ENCODE measurements at places on chromosomes 3 and 15.
A peak's percentile ranks its signal among the peaks of the same experiment; 100 is the strongest.

DNA sequence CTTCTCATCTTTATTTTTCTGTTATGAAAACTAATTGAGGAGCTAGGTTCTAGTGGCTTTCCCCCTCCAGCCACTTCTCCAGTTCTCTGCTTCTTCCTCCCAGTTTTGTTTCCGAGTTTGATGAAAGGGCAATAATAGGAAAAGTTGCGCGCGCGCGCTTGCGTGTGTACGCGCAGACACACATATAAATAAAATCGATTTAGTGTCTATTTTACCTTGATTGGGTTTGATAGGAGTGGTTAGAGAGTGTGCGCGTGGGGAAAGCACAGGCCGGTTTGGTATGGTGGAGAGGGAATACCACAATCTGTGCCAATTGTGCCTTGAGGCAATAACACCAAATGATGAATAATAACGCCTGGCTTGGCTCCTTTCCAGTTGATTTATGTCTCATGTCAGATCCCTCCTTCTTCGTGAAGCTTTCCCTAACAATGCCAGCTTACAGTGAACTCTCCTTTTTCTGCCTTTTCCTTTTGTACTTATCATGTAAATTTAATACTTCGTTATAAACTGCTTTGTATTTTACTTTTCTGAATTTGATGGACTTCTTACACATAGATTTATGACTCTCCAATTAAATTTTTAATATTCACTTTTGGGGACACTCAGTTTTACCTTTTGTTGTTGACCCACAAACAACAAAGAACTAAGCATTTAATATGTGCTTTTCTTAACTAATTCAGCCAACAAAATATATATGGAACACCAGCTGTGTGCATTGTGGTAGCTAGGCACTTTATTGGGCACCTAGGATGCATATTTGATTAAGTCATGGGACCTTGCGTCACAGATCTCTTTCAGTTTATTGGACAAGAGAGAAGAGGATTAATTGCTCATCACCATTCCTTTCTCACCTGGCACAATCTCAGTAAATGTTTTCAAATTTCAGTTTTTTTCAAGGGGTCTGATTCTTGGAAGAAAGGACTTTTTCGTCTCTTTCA is 1.7 kb downstream of the TIPARP start:
- DNase-seq, result peak; percentile 62

- DNase-seq, result no peak
These were observed 251.9 kb downstream of the CDIN1 start for GRCh38 chr15:36831125-36831903.

DNA sequence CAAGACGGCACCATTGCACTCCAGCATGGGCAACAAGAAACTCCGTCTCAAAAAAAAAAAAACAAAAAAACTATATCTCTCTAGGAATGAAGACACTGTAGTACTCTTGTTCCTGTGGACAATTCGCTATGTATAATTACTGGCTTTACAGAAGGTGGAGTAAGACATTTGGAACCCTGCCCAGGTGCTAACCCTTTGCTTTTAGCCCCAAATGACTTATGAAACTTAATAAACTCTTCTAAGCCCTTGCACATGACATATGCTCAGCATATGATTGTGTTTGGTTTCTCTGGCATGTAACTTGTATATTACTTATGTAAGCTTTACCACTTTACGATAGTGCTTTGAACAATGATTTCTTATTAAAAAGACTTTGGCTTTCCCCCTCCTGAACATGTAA is 27.3 kb upstream of the PRTG start:
- DNase-seq, result no peak

DNA sequence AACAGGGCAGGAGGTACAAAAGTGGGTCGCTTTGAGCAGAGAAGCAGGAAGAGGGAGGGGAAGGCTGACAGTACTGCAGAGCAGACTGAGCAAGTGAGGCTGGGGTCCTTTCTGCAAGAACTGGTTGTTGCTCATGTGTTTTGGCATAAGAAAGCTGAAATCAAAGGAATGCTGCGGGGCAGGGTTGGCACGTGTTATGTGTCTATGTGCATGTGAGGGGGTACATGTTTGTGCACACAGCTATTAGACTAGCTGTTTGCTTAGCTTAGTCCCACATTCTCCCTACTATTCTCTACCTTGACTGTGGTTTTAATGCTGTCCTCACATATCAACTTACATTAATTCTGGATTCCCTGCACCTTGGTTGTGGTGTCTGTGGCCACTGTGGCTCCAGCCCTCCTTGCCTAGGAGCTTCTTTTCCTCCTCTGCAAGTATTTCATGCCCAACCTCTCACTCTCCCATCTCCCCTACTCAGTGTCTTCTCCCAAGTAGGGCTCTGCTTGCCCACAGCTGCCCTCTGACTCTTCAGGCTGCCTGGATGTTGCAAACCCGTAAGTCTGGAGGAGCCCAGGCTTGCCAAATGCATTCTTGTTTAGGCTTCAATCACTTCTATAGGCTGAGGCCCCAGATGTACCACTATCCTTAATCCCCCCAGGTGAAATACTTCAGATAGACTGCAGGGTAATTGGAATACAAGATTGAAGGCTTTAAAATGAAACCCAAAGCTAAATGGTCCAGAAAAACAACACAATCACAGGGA is 4.8 kb downstream of the TAGLN3 start:
- DNase-seq, result no peak

- DNase-seq, result no peak
These were observed 293.6 kb downstream of the FGF12 start for GRCh38 chr3:192433704-192434103.

GRCh38 chr3:159733194-159733860 is 255.3 kb upstream of the IL12A start:
- DNase-seq, result no peak

- DNase-seq, result no peak
These were observed 96.4 kb downstream of the TMEM212 start for GRCh38 chr3:171939578-171939977.

- no peak for DNase-seq
These were observed 5.0 kb upstream of the ABHD2 start for GRCh38 chr15:89083246-89083645.

GRCh38 chr15:63990454-63990853 is 55.8 kb downstream of the DAPK2 start:
- DNase-seq, result no peak

GRCh38 chr15:76905855-76906254 is 715 bp upstream of the SCAPER start:
- DNase-seq, result no peak

GRCh38 chr3:138451595-138452162 is 17.3 kb downstream of the ESYT3 start:
- no peak for DNase-seq

DNA sequence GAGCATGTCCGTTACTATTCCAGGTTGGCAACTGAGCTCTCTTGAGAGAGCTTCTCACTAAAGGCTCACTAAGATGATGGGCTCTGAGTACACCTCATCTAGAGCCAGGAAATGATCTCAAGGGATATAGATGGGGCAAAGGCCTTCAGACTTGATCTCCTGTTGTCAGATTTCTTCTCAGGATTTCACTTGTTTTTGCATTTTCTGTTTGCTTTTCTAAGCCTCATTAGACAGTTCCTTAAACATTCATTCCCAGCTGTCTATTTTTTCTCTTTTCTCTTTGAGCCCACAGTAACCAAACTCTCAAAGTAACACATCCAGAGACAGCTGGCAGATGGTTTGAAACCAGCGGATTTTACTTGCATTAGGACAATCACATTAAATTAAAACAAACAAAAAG is 28.4 kb upstream of the ARL8B start:
- no peak for DNase-seq

- no peak for DNase-seq
These were observed 20.4 kb downstream of the TGM5 start for GRCh38 chr15:43246261-43246774.

GRCh38 chr3:10888518-10889090 is 72.6 kb downstream of the SLC6A11 start:
- no peak for DNase-seq
